ENCODE measurements at places on chromosomes 3 and 15. TPM values are rescaled to one million over a fixed set of nuclear protein-coding genes. Genes with fewer than 3 reads are reported as not detected.

DNA sequence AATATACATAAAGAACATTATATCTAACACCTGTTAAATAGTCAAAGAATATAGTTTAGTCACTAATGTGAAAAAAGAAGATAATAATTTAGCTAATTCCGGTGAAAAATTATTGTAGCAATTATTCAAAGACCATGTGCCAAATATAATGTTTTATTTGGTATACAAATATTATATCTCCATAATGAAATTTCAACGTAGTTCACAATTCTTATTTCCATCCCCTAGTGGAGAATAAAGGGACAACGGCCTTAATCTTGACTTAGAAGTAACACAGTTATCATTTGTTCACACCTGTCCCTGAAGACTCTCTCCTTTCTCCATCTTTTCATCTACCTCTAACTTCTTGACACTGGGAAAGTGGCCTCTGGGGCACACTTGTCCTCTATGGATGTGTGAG is 213.4 kb downstream of the ERC2 start:
- H3K27me3 ChIP-seq, result no peaks in the 10 kb centered on the region
- DNase-seq, result no peak
- no peak overlapping the region for H3K4me3 ChIP-seq
- H3K27ac ChIP-seq, result no peak overlapping the region

DNA sequence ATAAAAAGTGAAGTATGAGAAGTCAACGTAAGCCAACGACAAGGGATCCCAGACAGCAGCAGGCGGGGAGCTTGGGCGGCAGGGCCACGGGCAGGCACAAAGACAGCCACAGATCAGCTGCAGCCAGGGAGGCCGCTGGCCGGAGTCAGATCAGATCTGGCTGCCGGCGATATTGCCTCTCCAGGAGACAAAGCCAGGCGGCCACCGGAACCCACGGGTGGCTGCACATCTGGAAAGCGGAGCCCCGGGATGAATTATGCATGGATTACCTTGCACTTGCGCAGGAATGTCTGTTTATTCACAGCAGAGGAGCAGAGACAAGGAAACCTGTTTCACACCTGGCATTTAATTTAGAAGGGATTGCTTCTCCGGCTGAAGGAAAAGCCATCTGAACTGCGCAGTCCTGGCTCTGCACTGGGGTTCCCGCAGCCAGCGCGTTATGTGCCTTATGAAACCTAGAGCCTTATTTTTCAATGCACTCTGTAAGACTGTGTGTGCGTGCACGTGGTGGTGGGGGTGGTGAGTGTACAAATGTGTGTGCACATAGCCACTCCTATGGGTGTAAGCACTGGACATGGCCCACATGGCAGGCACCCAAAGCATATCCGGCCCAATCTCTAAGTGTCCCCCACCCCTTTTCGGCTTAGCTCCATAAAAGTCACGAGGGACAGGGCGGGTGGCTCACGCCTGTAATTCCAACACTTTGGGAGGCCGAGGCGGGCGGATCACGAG is 427.8 kb upstream of the MCTP2 start:
- H3K36me3 ChIP-seq, result no peaks in the 10 kb centered on the region
- peaks cover 7% of the 10 kb centered on the region for H3K27me3 ChIP-seq
- H3K4me1 ChIP-seq, result peaks cover 23% of the 10 kb centered on the region
- H3K4me3 ChIP-seq, result no peak overlapping the region

DNA sequence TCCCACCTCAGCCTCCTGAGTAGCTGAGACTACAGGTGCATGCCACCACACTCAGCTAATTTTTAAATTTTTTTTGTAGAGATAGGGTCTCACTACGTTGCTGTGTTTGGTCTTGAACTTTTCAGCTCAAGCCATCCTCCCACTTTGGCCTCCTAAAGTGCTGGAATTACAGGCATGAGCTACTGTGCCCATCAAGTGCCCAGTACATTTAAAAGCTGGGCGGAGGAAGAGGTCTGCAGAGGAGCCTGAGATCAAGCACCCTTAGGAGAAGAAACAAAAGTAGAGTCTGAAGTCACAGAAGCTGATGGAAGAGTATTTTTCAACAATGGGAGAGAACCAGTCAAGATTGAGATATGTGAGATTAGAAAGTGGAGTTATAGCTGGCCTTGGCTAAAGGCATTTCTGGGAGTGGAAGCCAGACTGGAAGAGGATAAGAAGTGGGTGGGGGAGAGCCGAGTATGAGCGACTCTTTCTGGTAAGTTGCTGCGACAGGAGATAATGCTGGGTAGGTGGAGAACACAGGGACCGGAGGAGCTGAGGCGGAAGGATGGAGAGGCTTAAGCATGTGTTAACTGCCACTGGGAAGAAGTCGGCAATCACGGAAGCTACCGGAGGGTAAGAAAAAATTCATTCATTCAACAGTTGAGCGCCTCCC is 782 bp upstream of the IREB2 start:
- H3K4me3 ChIP-seq, result peak overlapping the region; percentile 84
- H3K4me1 ChIP-seq, result peaks cover 28% of the 10 kb centered on the region
- H3K27ac ChIP-seq, result peak overlapping the region; percentile 96
- DNase-seq, result no peak
- H3K27me3 ChIP-seq, result peaks cover 4% of the 10 kb centered on the region
- no peaks in the 10 kb centered on the region for H3K36me3 ChIP-seq

- H3K27ac ChIP-seq, result no peak overlapping the region
- no peaks in the 10 kb centered on the region for H3K4me1 ChIP-seq
- H3K4me3 ChIP-seq, result no peak overlapping the region
- no peak for DNase-seq
- peaks cover 12% of the 10 kb centered on the region for H3K27me3 ChIP-seq
Measured at GRCh38 chr3:186311441-186311840, 50.6 kb downstream of the DGKG start.

DNA sequence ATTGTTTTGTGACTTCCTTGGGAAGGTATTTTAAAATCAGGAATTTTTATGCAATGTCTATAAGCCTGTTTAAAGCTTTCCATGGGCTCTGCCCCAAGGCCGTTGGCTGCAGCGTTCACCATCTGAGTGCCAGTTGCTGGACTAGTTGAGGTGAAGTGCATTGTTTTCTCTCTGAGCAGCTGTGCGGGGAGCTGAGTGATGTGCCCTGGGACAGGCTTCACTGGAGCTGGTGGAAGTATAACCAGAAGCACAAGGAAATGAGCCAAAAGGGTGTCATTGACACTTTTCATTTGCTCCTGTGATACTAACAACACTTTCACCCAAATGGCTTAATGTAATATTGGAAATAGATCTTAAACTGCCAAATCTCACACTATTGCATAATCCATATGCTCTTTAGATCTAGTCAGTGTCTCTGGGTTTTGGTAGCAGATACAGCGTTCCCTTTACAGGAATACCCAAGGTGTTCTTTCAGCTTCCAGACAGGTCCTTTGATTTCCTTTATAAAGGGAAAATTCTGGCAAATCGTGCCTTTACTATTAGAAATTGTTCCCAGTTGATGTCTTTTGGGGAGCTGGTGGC is 29.2 kb downstream of the APH1B start:
- DNase-seq, result no peak
- H3K27me3 ChIP-seq, result no peaks in the 10 kb centered on the region
- no peak overlapping the region for H3K27ac ChIP-seq
- no peak overlapping the region for H3K4me3 ChIP-seq
- H3K36me3 ChIP-seq, result peaks cover 32% of the 10 kb centered on the region
- peaks cover 4% of the 10 kb centered on the region for H3K4me1 ChIP-seq

RPN1 gene
- 293 TPM for total RNA-seq

GPR160 gene
- 0.49 TPM for total RNA-seq
